ENCODE measurements at places on chromosomes 1 and 21.
A peak's percentile ranks its signal among the peaks of the same experiment; 100 is the strongest.

- DNase-seq, result no peak
These were observed 33.3 kb downstream of the ZMYM4 start for GRCh38 chr1:35301674-35302392.

GRCh38 chr1:155085504-155086127 lies 7.0 kb downstream of the EFNA3 start:
- DNase-seq, result peak; percentile 82

DNA sequence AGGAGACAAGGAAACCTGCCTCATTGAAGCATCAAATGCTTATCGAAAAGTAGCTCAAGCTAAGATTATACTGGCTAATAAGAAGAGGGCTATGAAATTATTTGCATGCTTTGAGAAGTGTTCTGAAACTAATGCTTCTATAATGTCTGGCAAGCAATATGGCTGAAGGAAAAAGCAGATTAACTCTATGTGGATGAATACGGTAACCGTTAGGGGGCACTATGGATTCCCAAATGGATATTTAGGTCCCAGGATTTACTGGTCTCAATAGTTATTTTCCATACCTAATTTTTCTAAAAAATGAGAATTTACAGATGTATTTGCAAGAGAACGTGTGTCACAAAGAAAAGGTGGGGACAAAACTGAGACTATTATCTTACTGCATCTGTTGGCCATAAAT lies 34.6 kb upstream of the RRP15 start:
- DNase-seq, result peak; percentile 8

- no peak for DNase-seq
These were observed 139.9 kb downstream of the CLIC6 start for GRCh38 chr21:34808569-34809204.

- DNase-seq, result no peak
These were observed 23.6 kb downstream of the SYF2 start for GRCh38 chr1:25208561-25209222.

DNA sequence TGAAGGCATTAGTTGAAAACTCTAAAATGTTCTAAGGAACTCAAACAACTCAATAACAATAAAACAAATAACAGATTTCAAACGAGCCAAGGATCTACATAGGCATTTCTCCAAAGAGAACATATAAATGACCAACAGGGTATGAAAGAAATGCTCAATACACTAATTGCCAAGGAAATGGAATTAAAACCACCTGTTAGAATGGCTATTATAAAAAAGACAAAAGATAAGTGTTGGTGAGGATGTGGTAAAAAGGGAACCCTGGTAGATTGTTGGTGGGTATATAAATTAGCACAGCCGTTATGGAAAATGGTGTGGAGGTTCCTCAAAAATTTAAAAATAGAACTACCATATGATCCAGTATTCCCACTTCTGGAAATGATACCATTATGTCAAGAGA lies 9.1 kb upstream of the VAV3 start:
- DNase-seq, result no peak

DNA sequence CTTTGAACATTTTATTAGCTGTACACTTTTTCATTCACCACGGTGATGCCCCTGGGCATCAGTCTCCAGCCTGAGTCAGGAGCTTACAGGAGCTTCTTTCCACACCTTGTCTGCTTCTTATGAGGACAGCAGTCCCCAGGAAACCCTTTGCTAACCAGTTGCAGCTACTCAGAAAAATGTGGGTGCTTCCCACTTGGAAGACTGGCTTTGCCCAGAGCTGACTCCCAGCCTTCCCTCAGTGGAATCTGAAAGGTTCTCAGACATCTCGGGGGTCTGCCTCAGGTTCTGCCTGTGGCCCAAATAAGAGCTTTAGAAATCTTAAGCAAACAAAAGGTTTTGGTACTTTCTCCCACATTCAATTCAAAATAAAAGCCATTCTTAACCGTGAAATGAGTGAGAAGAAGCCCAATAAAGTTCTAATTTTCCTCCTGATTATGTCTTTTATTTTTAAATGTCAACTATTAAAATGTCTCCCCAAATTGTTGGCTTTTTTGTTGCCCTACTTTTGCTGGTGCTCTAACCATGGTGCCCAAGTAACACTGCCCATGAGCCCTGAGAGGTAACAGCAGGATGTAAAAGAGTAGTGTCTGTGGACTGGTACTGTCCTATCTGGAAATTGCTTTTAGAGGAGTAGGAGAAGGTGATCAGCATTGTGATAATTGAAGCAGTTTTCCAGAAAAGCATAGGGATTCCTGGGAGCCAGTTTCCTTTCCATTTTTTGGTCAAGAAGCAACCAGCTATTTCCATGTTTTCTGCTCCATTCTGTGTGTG lies 5.6 kb downstream of the C1orf53 start:
- DNase-seq, result no peak

GRCh38 chr1:206556047-206556749 lies 48.9 kb downstream of the RASSF5 start:
- DNase-seq, result no peak

GRCh38 chr1:215143497-215143896 lies 61.0 kb downstream of the KCNK2 start:
- no peak for DNase-seq

DNA sequence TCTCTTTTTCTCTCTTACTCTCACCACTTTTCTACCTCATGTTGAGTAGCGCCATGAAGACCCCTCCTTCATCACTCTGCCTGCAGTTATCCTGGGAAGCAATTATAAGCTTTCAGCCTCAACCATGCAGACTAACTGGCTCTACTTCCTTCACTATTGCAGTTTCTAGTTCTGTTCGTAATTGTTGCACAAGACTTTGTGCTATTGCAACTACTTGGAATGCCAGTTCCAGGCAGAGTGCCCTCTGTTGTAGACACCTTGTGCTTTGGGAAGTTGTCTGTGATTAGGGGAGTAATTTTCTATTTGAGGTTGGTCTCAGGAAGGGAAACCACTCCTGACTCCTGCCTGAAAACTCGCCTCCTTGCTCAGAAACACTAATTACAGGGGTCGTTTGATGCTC lies 19.4 kb downstream of the PGM1 start:
- no peak for DNase-seq

DNA sequence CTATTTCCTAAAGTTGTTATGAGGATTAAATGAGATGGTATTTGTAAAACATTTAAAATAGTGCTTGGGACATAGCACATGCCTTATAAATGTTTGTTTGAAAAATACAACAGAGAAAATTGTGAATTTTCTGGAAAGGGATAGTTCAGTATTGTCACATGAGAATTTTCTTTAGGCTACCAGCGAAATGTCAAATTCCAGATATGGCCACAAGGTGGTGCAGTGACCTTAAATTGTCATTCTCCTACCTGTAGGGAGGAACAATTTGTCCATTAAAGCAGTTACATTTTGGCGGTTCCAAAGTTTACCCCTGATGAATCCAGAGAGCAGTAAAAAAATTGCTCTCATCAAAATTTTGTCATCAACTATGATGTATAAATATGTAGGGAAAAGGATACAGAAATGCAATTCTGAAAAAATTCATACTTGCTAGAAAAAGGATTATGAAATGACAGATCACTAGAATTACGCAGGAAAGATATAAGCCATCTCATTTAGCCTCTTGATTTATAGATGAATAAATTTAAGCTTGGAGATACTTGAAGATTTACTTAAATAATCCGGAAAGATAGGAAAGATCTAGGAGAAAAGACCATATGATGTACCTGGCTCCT lies 50.2 kb upstream of the TSHB start:
- DNase-seq, result peak; percentile 80

- DNase-seq, result no peak
These were observed 20.2 kb upstream of the ACTA1 start for GRCh38 chr1:229454056-229454455.

DNA sequence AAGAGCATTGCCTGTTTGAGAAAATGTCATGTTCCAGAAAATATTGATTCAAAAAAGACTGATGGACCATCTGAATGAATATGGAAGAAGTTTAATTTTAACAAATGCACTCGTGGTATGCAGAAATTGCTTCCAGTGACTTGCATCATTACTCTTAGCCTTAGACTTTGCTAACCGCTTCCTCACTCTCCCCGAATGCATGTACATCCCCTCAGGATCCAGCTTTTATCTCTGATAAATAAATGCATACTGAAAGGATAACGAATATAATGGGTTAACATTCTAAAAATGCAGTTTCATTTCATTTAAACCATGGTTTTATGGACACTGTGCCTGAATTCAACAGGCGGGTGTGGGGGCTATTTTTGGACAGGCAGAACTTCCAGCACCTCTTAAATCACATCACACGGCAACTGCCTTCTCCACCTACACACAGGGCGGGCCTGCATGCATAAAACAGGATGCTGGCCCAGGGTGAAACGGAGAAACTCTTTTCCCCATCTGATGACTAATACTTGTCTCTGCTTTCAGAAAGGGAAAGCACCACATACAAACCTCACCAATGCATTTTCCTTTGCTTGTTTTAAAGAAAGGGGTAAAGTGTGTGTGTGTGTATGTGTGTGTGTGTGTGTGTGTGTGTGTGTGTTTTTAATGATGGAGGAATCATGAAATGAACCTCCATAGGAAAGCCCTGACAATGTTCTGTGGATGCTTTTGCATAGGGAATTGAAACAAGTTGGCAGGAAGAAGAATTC lies 48.7 kb downstream of the SPAG17 start:
- DNase-seq, result no peak

DNA sequence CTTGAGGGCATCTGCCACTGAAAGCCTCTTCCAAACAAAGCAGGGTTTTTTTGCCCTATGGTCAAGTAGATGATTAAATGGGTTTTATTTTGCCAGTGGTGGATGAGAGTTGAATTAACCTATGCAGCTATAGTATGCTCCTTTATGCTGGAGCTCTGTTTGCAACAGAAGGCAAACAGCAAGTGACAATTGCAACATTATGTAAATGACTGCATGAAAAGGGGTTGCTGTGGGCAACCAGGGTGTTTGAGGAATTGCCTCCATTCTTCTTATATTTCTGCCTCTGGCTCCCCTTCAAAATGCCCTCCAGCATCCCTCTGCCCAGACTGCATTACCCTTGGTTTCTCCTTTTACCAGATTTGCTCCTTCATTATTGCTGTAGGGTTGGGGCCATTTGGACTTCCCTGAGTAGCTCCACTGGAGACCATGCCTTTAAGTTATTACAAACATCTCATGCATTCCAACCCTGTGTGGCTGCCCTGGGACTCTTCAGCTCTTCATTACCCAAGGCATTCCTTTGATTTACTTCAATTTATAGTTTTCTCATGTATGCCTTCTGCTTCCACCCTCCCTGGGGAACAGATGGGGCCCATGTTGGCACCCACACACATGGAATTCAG lies 398.4 kb downstream of the PRDM2 start:
- DNase-seq, result no peak

DNA sequence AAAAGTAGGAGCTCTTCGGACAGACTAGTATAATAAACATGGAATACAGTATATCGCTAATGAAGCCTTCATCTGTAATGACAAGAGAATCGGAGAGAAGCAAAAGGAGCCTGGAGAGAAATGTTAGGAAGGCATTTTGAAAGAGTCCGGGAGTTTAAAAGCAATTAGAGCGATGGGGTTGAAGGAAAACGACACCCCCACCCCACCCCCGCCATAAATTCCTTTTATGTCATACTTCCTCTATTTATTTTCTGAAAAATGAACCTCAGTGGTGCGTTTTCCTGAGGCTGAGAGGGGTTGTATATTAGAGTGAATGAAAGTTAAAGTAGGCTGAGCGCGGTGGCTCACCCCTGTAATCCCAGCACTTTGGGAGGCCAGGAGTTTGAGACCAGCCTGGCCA lies 635 bp upstream of the APH1A start:
- DNase-seq, result no peak

DNA sequence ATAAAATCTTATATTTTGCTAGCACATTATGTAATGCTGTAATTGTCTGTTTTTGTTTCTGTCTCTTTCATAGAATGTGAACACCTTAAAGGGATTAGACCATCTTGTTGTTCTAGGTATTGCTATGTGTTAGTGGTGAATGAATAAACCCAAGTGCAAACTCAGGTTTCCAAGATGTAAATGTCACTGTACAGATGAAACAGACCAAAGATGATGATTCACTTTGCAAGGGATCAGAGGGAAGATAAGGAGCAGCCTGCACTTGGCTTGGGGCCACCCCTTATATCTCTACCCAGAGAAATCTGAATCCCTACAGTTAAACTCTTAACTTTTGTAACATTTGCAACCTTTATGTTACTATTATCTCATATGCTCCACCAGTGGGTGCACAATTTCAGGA lies 25.4 kb downstream of the UROD start:
- peak; percentile 88 for DNase-seq

DNA sequence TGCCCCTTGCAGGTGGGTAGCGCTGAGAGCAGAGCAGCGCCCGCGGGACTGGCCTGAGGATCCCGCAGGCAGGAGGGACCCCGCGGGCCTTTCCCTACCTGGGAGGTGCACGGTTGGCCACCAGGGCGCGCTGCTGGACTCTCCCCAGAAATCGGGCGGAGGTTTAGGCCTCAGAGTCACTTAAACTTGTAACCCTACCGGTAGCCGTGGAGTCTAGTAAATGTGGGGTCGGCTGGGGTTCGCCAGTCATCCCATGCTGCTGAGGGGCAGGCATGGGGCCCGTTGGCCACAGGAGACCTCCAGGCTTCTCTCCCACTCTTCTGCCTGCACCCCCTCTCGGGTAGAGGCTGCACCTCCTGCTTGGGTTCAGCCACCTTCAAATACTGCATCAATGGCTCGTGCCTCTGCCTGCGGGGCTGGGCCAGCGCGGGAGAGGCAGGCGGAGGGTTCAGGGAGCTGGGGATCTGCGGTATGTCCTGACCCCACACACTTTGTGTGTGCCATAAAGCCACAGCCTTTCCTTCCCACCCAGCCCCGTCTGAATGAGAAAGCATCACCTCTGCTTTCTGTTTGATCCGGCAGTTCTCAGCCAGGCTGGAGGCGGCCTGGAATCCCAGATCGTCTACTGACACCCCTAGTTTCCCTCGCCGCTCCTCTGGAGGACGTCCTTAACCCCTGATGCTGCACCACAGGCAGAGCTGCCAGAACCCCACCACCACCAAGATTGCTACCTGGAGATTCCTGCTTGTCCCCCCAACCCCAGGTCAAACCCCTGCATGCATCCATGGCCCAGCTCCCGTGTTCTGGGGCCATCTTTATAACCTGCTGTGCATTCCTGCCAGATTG lies 12.3 kb upstream of the GSTM4 start:
- DNase-seq, result peak; percentile 91

DNA sequence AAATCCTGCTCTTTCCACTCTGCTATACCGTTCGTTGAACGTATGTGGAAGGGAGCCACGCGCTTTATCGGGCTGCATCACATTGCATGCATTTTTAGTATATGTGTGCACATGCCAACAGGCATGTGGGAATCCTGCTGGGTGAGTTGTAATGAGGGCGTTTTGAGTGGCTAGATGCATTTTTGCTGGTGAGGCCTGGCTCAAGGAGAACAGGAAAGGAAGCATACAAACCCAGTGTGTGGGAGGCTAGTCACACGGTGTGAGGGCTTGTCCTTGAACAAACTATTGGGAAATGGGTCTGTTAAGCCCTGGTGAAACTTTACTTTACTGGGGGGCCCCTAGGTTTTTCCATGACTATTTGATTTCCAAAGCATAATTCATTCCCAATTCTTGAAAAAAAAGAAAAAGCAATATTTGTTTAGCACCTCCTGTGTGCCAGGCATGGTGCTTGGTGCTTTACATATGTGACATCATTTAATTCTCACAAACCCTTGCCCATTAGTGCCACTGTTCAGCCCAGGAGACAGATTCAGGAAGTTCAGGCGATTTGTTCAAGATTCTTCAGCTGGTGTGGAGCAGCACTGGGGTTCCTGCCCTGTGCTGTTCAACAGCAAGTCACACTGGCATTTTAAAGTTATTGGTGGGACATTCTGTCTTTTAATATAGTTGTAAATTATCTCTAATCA lies 25.6 kb upstream of the JUN start:
- DNase-seq, result no peak

Data from hematopoietic multipotent progenitor cell treated with erythropoietin and hydrocortisone succinate and interleukin-3 and kit ligand, for 6 days (in vitro differentiated cells).